Stimulated activated CD8-positive, alpha-beta memory T cell treated with anti-CD3 and anti-CD28 coated beads, Interleukin-7, amount 100 ng/mL, for 24 hours (primary cell): ENCODE measurements at places on chromosomes 6 and 20.

DNA sequence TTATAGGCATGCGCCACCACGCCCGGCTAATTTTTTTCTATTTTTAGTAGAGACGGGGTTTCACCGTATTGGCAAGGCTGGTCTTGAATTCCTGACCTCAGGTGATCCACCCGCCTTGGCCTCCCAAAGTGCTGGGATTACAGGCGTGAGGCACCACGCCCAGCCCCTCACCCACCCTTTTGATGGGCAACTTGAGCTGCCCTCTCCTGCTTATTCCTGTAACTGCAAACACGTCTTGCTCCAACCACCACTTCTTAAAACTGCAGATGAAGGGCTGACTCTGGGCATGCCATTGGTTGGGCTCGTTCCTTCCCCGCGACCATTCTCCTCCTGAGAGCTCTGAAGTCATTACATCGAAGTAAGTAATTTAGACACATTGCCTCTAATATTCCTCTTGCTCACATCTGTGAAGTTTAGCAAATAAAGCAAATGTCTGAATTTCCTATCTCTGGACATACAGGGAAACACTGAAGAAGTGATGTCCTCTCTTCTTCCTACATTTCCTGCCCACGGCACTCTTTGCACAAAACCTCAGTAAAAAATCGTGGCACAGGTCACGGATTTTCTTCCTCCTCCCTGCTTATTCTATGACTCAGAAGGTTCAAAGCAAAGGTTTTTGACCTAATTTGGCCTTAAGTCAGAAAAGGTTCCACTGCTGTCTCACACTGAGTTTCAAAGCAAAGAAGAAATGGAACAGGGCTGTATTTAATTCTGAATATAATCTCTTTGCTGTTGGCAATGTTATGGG lies 117.5 kb downstream of the GMPR start:
- DNase-seq = no peak

DNA sequence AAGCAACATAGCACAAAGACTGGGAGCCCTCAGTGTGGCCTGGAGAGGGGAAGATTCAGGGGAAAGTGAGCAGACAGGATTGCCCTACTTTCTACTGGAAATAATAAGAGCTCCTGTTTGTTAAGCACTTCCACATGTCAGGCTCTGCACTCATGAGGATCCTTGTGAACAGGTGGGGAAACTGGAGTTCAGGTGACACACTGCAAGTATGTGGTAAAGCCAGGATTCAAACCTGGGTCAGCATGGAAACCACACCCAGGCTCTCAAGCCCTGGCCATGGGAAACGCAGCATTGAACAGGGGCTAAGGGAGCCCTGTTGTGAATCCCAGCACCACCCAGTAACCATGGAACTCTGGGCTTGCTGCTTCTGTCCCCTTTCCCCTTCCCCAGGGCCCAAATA lies 42.8 kb upstream of the ID1 start:
- DNase-seq = no peak

DNA sequence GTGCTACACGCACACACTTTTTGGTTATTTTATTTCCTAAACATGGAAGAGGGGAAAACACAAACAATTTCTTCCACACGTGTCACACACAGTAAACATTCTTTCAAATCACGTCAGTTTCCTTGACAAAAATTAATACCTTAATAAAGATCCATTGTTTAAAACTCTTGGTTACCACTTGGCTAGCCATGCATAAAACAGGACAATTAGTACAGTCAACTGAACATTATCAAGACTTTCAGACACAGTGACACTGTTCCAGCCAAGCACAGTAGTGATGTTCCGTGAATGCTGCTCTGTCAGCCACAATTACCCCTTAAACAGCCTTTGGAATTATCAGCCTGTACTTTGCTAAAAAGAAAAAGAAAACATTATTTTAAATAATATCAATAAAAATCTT lies 50.8 kb downstream of the GMDS start:
- DNase-seq = no peak

DNA sequence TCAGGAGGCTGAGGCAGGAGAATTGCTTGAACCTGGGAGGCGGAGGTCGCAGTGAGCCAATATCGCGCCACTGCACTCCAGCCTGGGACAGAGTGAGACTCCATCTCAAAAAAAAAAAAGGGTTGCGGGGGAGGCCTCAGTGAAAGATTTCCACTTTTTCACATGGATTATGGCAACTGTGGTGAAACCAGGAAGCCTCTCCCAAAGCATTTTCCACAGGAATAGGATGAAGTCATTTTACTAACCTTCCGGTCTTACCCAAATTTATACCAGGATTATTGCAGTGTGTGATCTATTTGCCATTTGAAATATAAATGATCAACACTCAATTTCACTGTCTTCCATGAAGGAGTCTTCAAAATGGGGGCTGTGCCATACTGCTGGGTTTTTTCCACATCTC lies 93.6 kb upstream of the FAM8A1 start:
- DNase-seq = no peak

DNA sequence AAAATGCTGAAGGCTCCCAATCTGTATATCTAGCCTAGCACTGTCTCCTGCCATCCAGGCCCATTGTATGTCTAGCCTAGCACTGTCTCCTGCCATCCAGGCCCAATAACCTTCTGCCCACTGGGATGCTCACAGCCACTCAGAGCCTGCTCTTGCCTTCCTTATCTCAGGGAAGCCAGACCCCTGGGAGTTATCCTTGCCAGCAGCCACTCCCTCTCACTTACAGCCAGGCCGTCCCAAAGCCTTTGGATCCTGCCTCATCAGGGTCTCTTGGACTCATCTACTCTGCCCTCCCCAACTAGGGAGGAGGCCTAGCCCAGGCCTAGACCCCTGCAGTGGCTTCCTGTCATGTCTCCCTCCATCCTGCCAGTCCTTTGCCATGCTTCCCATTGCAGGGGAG lies 37.3 kb downstream of the KIF3B start:
- no peak for DNase-seq

DNA sequence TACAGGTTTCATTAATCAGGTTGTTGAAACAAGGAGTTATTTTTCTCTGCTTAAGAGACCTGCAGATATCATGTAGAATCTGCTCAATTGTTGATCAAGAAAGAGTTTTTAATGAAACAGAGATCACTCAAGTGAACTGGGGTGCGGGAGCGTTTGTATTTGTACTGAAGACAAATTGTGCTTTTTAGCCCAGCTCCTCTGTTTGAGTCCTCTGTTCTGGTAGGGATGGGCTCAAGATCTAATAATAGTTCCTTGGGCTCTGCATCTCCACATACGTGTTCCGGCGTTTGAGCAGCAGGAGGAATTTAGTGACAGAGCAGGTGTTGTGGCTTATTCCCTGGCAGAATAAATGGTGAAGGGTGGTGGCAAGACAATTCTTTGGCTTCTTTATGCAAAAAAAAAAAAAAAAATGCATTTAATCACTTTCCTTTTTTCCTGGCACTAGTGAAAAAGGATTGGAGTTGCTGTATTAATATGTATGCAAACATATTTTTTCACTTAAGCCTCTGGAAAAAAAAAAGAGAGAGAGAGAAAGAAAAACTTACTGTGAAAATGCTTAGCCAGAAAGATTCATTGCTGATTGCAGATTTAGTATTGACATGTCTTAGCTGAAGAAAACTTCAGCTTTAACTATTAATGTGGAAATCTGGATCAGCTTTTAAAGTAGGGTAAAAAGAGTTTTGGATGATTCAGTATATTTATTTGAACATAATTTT lies 4.0 kb downstream of the CITED2 start:
- no peak for DNase-seq
